Esophagus squamous epithelium (tissue), 5 donors: ENCODE measurements at places on chromosomes 6 and 20. TPM values are rescaled to one million over a fixed set of nuclear protein-coding genes. Genes with fewer than 3 reads are reported as not detected.

DNA sequence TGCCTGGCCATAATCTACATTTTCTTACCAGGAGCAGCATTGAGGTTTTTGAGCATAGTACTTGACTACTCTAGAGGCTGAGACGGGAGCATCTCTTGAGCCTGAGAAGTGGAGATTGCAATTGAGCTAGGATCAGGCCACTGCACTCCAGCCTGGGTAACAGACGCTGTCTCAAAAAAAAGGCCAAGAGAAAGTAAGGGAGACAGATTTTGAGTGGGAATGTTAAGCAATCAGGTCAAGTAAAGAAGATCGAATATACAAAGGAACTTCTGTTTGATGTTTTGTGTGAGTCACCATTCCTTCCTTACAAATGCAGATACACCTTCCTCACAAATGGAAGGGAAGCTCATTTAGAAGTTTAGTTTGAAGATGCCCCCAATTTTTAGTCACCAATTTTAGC lies 4.4 kb downstream of the PNRC1 start:
- no peak for DNase-seq
- no peak overlapping the region for H3K27ac ChIP-seq
- no peaks in the 10 kb centered on the region for H3K27me3 ChIP-seq
- H3K4me3 ChIP-seq: no peak overlapping the region
- peaks cover 24% of the 10 kb centered on the region for H3K4me1 ChIP-seq

HLA-B gene
- total RNA-seq: 406 TPM

GRCh38 chr6:108655806-108656651 lies 95.3 kb downstream of the FOXO3 start:
- DNase-seq: no peak
- no peaks in the 10 kb centered on the region for H3K27me3 ChIP-seq
- H3K4me3 ChIP-seq: peak overlapping the region; percentile 7
- H3K36me3 ChIP-seq: no peaks in the 10 kb centered on the region

GRCh38 chr6:150723857-150724256 lies 124.2 kb downstream of the PLEKHG1 start:
- H3K4me1 ChIP-seq: peaks cover 29% of the 10 kb centered on the region
- no peaks in the 10 kb centered on the region for H3K36me3 ChIP-seq
- no peak overlapping the region for H3K4me3 ChIP-seq
- no peak overlapping the region for H3K27ac ChIP-seq
- no peaks in the 10 kb centered on the region for H3K27me3 ChIP-seq

DNA sequence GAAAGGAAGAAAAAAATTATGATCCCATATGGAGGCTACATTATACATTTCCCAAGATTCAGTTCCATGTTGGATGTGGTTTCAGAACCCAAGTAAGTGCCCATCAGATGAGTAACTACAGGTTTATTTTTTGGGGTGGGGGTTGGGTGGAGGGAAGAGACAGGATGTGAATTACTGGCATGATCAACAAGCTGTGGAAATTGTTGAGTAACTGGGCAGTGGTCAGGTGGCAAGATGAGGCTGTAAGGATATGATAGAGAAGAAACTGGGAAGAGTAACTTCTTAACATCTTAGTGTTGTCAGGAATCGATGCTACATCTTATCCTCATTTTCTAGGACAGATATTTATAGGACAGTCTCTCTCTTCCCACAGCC lies 153.5 kb downstream of the CFAP61 start:
- H3K4me3 ChIP-seq: no peak overlapping the region
- no peaks in the 10 kb centered on the region for H3K36me3 ChIP-seq
- DNase-seq: no peak
- H3K27ac ChIP-seq: no peak overlapping the region
- H3K27me3 ChIP-seq: no peaks in the 10 kb centered on the region

- H3K27ac ChIP-seq: no peak overlapping the region
- H3K4me1 ChIP-seq: no peaks in the 10 kb centered on the region
- no peaks in the 10 kb centered on the region for H3K27me3 ChIP-seq
- no peak for DNase-seq
- H3K4me3 ChIP-seq: no peak overlapping the region
- peaks cover 18% of the 10 kb centered on the region for H3K36me3 ChIP-seq
These were observed 13.4 kb downstream of the CST7 start for GRCh38 chr20:24962510-24962909.

- H3K4me1 ChIP-seq: peaks cover 21% of the 10 kb centered on the region
- no peaks in the 10 kb centered on the region for H3K27me3 ChIP-seq
- H3K4me3 ChIP-seq: peak overlapping the region; percentile 64
- DNase-seq: no peak
- peaks cover 34% of the 10 kb centered on the region for H3K36me3 ChIP-seq
These were observed 98.8 kb downstream of the ASXL1 start for GRCh38 chr20:32456869-32457478.

- no peak overlapping the region for H3K4me3 ChIP-seq
- H3K27ac ChIP-seq: no peak overlapping the region
- no peaks in the 10 kb centered on the region for H3K27me3 ChIP-seq
- no peak for DNase-seq
These were observed 52.8 kb upstream of the SRSF6 start for GRCh38 chr20:43404878-43405277.

DNA sequence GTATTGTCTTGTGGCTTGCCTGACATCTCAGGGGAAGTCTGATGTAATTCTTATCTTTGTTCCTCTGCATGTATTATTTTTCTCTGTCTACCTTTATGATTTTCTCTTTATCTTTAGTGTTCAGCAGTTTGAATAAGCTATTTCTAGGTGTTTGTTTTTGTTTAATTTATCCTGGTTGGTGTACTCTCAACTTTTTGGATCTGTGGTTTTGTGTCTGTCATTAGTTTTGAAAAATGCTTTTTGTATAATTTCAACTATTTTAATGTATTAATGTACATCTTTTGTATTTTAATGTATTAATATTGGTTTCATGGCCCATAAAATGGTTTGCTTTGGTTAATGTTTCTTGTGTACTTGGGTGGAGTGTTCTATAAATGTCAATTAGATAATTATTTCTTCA lies 15.9 kb upstream of the APCDD1L start:
- no peak overlapping the region for H3K27ac ChIP-seq
- no peaks in the 10 kb centered on the region for H3K36me3 ChIP-seq
- no peak overlapping the region for H3K4me3 ChIP-seq
- H3K27me3 ChIP-seq: no peaks in the 10 kb centered on the region

DNA sequence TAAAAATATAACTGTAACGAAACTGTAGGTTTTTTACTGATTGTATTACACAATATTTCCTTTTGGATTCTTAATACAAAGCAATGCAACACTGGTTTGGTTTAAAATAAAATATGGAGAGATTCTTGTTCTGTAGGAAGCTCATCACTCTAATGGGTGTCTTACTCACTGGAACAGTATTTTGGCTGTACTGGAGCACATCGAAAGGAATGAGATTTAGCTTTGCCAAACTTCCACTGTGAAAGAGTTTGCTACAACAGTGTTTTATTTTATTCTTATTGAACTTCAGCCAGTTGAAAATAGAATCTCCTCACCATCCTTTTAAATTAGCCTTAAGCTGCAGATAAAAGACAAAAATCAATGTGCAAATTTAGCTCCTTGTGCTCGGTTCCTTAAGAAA lies 230.7 kb upstream of the QKI start:
- DNase-seq: no peak
- H3K4me1 ChIP-seq: no peaks in the 10 kb centered on the region
- H3K36me3 ChIP-seq: no peaks in the 10 kb centered on the region
- no peak overlapping the region for H3K4me3 ChIP-seq

MYLK2 gene
- total RNA-seq: not detected

DNA sequence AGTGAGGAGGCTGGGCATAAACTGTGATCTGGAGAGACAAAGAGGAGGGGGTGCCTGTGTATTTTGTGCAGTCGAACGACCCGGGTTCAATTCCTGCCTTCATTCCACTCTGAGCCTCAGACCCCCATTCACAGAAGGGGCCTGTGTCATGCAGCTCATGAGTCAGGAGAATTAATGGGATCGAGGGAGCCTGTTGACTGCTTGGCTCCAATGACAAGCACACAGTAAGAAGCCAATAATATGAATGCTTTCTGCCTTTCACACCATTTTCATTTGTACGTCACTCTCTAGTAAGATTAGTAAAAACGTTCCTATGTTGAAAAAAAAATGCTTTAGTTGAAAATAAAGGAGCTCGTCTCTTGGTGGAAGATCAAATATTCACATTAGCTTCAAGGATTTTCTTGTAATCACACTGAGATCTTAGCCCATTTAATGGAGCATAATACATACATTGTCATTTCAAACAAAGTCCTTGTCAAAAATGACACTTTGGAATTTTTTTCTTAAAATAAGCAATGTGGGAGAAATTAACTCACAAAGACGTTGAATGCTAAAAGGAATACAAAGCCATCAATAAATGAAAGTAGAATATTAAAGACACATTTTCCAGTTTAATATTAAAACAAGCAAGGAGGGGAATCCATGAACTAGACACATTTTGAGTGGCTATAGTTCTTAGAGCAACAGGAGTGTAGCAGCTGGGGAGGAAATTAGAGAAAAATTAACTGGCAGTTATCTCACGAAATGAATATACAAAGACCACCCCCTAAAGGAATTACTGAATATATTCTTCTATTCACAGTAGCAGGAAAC lies 246.7 kb upstream of the AFDN start:
- H3K4me3 ChIP-seq: no peak overlapping the region
- DNase-seq: no peak
- no peak overlapping the region for H3K27ac ChIP-seq

BANF2 gene
- total RNA-seq: not detected

- H3K27me3 ChIP-seq: no peaks in the 10 kb centered on the region
- no peak overlapping the region for H3K4me3 ChIP-seq
- peaks cover 9% of the 10 kb centered on the region for H3K4me1 ChIP-seq
- no peaks in the 10 kb centered on the region for H3K36me3 ChIP-seq
- H3K27ac ChIP-seq: no peak overlapping the region
- DNase-seq: no peak
These were observed 3.4 kb upstream of the DUSP22 start for GRCh38 chr6:288866-289265.

PSORS1C2 gene
- total RNA-seq: not detected

DNA sequence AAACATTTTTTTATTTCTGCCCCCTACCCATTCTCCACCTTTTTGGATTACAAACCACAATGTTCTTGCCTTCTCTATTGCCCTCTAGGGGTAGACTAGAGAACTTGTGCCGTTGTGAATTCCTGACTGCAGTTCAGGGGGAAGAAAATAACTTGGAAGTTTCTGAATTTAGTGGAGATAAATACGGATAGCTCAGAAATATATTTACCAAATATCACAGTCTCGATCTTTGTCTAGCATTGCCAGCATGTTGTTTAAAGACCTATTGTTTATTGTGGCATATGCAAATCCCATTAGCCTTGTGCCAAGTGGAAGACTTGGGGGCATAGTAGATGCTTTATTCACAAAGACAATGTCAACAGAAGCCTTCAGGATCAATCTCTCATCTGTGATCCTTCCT lies 154.1 kb upstream of the MMS22L start:
- no peak overlapping the region for H3K27ac ChIP-seq
- no peak overlapping the region for H3K4me3 ChIP-seq
- no peaks in the 10 kb centered on the region for H3K27me3 ChIP-seq
- H3K4me1 ChIP-seq: no peaks in the 10 kb centered on the region
- DNase-seq: no peak

DNA sequence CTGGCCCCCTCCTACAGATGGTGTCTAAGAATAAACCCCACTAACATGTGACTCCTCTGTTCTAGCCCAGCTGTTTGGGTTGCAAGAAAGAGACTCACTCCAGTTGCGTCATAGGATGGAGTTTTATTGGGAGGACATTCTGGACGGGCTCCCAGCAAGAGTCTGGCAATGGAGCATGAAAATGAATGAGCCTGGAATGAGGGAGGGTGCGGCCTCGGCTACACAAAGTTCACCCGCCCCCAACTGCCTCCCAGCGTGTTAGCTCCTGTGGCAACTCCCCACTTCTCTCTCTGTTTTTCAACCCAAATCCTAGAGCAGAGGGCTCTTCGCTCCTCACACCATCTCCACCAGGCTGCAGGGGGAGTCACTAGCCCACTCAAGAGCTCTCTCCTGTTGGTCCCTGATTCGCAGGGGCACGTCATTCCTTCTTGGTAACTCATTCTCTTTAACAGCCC lies 5.1 kb upstream of the ADAM33 start:
- peaks cover 14% of the 10 kb centered on the region for H3K27me3 ChIP-seq
- no peaks in the 10 kb centered on the region for H3K36me3 ChIP-seq
- peaks cover 20% of the 10 kb centered on the region for H3K4me1 ChIP-seq
- H3K4me3 ChIP-seq: no peak overlapping the region

- peaks cover 5% of the 10 kb centered on the region for H3K4me1 ChIP-seq
- no peaks in the 10 kb centered on the region for H3K36me3 ChIP-seq
- peak overlapping the region; percentile 21 for H3K4me3 ChIP-seq
- no peak for DNase-seq
- no peak overlapping the region for H3K27ac ChIP-seq
These were observed 21.7 kb upstream of the RANBP9 start for GRCh38 chr6:13733178-13733887.

UST gene
- 3.8 TPM for total RNA-seq

- DNase-seq: no peak
- H3K27ac ChIP-seq: peak overlapping the region; percentile 85
- no peaks in the 10 kb centered on the region for H3K27me3 ChIP-seq
- no peak overlapping the region for H3K4me3 ChIP-seq
- no peaks in the 10 kb centered on the region for H3K4me1 ChIP-seq
These were observed 27.3 kb downstream of the DTD1 start for GRCh38 chr20:18615020-18615650.

- DNase-seq: no peak
- H3K36me3 ChIP-seq: no peaks in the 10 kb centered on the region
- no peaks in the 10 kb centered on the region for H3K4me1 ChIP-seq
- no peak overlapping the region for H3K4me3 ChIP-seq
- no peaks in the 10 kb centered on the region for H3K27me3 ChIP-seq
- no peak overlapping the region for H3K27ac ChIP-seq
These were observed 106.2 kb upstream of the DTNBP1 start for GRCh38 chr6:15768999-15769398.

GRCh38 chr6:12645941-12646340 lies 70.6 kb upstream of the PHACTR1 start:
- H3K27ac ChIP-seq: no peak overlapping the region
- H3K4me1 ChIP-seq: no peaks in the 10 kb centered on the region
- H3K4me3 ChIP-seq: no peak overlapping the region
- no peaks in the 10 kb centered on the region for H3K27me3 ChIP-seq
- no peak for DNase-seq

IL17F gene
- total RNA-seq: not detected

ZSCAN31 gene
- 14.8 TPM for total RNA-seq

DNA sequence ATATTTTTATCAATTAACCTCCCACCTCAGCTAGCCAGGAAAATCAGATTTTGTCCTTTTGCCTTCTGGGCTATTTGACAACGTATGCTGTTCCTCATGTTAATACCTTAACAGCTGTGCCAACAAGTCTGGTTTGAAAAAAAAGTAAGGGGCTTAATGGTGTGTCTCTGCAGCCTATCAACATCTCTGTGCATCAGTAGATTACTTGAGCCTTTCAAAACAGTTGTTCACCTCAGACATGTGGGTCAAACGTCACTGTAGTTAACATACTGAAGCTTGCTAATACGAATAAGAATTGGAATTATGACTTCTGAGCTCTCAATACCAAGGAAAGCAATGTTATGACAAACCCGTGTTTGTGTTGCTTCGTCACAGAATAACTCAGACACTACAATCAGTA lies 23.0 kb downstream of the CEP57L1 start:
- H3K4me1 ChIP-seq: no peaks in the 10 kb centered on the region
- DNase-seq: no peak
- no peak overlapping the region for H3K27ac ChIP-seq
- no peaks in the 10 kb centered on the region for H3K36me3 ChIP-seq
